ENCODE measurements at places on chromosomes 1 and 21.

DNA sequence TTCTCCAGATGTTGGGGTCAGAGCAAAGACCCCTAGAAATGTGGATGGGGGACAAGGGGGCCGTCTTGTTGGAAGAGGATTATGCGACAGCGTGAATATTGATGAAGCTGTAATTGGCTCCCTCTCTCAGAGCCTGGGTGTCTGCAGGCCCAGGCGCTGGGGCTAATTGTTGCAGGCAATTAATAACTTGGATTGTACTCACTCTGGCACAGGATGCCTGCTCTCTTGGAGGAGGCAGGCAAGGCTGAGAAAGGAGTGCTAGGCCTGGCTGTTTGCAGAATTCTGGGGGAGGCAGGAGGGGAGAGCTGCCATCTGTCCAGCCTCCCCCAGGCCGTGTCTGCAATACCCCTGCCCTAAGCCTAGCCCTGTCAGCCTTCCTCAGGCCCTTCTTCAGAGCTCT lies 4.1 kb upstream of the DISP3 start:
- DNase-seq = no peak

GRCh38 chr1:201686714-201687455 lies 142.1 kb upstream of the IPO9 start:
- DNase-seq = no peak

GRCh38 chr1:246032984-246033383 lies 474.1 kb downstream of the SMYD3 start:
- no peak for DNase-seq

- no peak for DNase-seq
Measured at GRCh38 chr1:91120936-91121335, 99.1 kb upstream of the ZNF644 start.

GRCh38 chr1:179941454-179941853 lies 13.2 kb upstream of the CEP350 start:
- DNase-seq = no peak

GRCh38 chr1:23598424-23598823 lies 39.1 kb upstream of the ID3 start:
- DNase-seq = no peak

DNA sequence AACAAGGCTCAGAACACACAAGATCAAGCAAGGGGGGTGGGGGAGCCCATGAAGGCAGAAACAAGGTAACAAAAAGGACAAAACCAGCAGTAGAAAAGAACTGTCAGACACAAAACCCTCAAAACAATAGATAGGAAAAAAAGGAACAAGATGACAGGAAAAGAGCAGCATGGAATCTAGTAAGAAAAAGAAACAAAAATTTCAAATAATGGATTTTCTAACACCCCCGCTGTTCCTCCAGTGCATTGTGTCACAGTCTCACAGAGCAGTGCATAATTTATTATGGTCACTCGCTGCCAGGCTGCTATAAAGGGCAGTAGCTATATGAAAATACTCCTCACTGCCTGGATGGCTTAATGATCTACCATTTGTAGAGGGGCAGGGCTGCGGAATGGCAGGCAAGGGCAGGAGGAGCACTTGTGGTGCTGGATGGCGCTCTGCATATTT lies 567.9 kb downstream of the DPYD start:
- no peak for DNase-seq

- peak; percentile 28 for DNase-seq
Measured at GRCh38 chr1:88697503-88697902, 13.4 kb downstream of the PKN2 start.

GRCh38 chr21:21286170-21286798 lies 288.1 kb downstream of the NCAM2 start:
- DNase-seq = no peak

GRCh38 chr1:4124631-4125145 lies 224.6 kb upstream of the C1orf174 start:
- no peak for DNase-seq

- DNase-seq = no peak
Measured at GRCh38 chr1:114195819-114196218, 42.1 kb upstream of the SYT6 start.

DNA sequence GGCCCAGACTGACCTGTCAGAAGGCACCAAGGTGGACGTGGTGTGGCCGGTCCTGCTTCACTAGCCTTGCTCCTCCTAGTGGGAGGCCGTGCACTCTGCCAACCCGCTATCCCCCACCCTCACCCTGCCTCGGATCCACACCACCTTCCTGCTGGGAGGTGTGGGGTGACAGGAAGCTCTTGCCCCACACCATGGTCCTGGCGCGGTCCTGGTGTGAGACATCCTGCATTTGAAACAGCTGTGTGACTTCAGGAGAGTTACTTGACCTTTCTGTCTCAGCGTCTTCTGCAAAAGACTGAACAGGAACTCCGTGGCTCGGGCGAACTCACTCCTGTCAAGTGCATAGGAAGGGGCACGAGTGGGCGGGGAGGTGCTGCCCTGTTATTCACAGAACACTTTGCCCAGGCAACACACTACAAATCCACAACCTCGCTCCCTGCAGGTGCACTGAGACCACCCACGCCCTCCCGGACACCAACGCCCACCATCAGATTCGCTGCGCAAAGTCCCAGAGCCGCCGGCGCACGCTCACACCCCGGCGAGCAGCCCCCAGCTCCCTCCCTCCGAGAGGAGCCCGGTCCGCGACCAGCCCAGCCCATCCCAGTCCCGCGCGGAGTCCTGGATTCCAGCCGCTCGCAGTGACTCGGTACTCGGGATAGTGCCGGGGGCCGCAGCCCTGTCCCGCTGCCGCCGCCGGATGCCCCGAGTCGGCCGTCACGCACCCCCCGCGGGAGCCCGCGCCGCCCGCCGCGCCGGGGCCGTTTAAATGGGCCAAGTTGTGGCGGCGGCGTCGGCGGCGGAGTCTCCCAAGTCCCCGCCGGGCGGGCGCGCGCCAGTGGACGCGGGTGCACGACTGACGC lies at the start of gene SAMD11:
Gene SAMD11 (plus strand): TSS at position 793 of the 860 bp plus-strand sequence. CDS start 509 bp downstream, outside the sequence.
- peak; percentile 74 for DNase-seq

DNA sequence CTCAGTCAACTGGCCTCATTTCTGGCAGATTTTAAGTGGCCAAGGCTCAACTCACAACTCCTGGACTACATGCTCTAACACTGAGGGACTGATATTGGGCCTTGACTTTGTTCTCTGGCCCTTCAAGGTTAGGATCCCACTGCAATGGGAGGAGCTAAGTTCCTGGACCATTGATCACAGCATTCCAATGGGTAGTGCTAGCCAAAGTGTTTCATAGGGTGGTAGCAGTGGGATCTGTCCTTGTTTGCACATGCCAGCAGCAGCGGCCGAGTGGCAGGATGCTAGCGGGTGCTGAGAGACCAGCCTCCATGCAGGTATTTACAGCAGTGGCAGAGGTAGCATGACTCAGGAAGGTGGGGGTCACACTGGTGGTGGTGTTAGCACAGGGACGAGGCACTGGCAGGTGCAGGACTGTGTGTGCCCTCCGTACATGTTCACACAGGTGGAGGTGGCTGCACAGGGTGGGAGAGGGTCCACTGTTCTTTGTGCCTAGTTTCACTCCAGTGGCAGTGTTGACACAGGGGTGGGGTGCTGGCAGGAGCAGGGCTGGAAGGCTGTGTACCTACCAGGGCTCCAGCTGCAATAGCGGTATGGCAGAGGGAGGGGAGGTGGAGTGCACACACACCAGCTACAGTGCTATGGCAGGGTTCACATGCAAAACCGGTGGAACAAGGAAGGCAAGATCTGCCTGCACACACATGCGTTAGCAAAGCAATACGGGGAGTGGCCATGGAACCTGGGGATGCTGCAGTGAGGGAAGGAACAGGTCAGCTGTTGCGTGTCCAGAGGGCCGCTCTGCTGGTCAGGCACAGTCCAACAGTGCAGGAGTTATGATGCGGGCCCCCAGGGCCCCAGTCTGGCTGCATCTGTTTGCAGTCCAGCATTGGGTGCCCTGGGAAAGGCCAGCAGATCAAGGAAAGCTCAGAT lies 51.7 kb downstream of the COL24A1 start:
- DNase-seq = no peak
